ENCODE measurements at places on chromosomes 5 and 9. TPM values are rescaled to one million over a fixed set of nuclear protein-coding genes. Genes with fewer than 3 reads are reported as not detected.

C8G gene
- 36.0 TPM for polyA plus RNA-seq

SGCD gene
- polyA plus RNA-seq: 9.0 TPM

IL33 gene
- polyA plus RNA-seq: 16.4 TPM

FABP6 gene
- 9.1 TPM for polyA plus RNA-seq

TSSK1B gene
- not detected for polyA plus RNA-seq

NEUROG1 gene
- not detected for polyA plus RNA-seq

DYNC2I2 gene
- polyA plus RNA-seq: 39.8 TPM

FOXD4L4 gene
- polyA plus RNA-seq: 0.03 TPM

NR4A3 gene
- polyA plus RNA-seq: 1.4 TPM

ACSL6 gene
- polyA plus RNA-seq: 2.9 TPM

FBXW11 gene
- 40.8 TPM for polyA plus RNA-seq

- no peak for DNase-seq
Measured at GRCh38 chr9:89495824-89496560, 1.9 kb downstream of the SEMA4D start.

DNA sequence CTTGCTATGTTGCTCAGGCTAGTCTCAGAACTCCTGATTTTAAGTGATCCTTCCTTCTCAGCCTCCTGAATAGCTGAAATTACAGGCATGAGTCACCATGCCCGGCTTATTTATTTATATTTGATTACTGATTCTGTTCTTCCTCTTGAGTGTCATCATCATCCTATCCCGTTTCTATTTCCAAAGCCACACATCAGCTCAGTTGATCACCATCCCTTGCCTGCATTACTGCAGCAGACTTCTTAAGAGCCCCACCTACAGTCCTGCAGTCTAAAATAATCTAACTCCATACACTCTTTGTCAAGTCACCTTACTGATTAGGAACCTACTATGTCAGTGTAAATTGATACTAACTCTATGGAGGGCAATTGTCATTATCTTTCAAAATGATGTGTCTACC is 138.9 kb upstream of the RAI14 start:
- no peak for DNase-seq

DNA sequence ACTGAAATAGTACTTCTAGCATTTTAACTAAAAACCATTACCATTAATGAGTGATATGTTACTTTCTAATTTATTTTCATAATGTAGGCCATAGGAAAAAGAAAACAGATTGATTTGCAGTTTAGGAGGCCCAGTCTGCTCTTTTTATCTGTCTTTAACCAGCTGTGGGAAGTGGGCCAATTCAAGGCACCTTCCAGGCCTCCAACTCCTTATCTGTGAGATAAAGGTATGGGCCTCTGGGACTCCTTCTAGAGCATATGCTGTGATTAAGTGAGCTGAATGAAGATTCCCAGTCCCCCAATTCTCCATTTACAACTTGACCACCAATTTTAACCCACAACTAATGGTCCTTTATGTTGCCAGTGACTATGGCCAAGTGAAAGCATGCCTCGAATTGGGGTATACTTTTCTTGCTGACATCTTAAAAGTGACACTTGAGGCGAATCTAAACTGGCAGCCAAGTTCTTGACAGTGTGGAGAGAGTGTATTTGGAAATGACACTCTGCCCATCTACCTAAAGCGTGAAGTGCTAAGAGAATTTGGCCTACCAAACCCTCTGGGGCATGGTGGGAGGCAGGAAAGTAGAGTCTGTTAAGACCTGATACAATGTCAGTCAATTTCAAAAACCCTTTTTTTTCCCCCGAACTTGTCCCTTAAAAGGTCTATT is 88.3 kb downstream of the PIK3R1 start:
- DNase-seq: peak; percentile 33

DNA sequence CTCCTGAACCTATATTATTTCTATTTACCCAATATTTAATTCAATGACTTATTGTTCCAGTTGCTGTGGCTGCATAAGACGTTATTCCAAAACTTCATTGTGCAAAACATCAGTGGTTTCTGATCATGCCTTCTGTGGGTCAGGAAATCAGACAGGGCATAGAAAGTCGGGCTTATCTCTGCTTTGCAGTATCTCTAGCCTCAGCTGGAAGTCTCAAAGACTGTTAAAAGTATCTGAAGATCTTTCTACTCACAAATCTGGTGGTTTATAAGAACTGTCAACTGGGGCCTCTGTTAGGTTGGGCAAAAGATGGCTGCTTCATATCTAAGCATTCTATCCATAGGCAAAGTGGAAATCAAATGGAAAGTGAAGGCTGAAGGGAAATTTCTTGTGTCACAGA is 687.7 kb upstream of the ARRDC3 start:
- no peak for DNase-seq

GRCh38 chr9:99818500-99818899 is 3.2 kb upstream of the NR4A3 start:
- no peak for DNase-seq

DNA sequence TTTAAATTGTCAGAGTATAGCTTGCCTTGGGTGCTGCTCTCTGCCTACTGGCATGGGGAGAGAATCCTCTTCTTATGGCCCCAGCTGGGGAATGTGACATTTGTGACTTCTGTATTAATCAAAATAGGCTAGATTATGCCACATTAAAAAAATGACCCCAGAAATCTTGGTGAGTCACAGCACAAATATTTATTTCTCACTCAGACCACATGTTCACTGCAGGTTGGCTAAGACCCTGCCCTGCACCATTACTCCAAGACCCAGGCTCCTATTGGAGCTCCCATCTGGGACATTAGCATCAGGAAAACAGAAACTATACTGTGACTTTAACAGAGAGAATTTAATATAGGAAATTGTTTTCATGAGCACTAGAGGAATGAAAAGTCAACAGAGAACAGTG is 16.6 kb upstream of the WHRN start:
- no peak for DNase-seq

- DNase-seq: peak; percentile 73
Measured at GRCh38 chr5:179836225-179837019, 15.7 kb downstream of the SQSTM1 start.

- DNase-seq: no peak
Measured at GRCh38 chr9:133035669-133036068, 4.9 kb downstream of the GTF3C5 start.

DNA sequence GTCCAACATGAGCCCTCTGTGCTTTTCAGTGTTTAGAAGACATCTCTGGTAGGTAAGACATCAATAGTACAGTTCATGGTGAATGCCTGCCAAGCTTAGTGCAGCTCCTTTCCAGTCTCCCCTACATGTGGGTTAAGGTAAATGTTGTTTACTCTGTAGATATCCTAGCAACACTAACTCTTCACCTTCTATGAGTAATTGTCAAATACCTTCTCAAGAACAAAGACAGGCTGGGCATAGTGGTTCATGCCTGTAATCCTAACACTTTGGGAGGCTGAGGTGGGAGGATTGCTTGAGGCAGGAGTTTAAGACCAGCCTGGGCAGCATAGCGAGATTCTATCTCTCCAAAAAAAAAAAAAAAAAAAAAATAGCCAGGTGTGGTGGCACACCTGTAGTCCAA is 18.7 kb upstream of the RASGRF2 start:
- no peak for DNase-seq

DNA sequence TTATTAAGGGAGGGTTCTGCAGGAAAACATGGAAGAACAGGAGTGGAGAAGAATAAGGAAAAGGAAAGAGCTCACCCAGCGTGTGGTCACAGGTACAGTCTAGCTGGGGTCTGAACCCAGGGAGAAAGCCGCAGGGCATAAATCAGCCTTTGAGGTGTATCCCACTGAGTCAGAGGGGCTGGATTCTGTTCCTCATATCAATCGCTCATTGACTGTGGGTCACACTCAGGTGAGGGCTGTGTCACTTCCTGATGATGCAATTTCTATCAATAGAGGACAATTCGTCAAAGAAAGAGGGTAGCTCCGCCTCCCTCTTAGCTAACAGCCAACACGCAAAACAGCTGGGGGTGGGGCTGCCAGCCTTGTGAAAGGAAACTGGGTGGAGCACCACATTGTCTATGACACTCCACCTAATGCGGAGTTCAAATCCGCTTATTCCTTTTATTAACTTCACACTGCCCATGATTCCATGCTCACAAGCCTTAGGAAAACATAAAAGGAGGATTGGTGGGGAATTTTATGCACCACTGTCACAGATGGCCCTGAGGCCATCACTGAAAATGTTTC is 176.2 kb downstream of the ICE1 start:
- no peak for DNase-seq

DNA sequence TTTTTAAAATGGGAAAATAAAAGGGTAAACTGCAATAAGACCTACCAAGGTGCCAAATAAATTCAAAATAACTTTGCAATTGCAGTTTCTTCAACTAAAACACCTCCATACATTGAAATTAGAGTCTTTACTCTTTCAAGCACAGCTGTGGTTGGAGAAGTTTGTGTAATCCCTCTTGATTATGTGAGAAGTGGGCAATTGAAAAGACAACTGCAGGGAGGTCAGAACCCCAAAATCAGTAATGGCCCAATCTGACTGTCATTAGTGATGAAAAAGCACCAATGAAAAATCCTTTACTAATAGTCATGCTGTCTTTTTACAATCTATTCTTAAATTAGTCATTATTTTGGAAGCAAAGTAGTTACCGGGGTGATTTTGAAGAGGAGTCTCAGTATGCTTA is 116.7 kb upstream of the RGMB start:
- no peak for DNase-seq

DNA sequence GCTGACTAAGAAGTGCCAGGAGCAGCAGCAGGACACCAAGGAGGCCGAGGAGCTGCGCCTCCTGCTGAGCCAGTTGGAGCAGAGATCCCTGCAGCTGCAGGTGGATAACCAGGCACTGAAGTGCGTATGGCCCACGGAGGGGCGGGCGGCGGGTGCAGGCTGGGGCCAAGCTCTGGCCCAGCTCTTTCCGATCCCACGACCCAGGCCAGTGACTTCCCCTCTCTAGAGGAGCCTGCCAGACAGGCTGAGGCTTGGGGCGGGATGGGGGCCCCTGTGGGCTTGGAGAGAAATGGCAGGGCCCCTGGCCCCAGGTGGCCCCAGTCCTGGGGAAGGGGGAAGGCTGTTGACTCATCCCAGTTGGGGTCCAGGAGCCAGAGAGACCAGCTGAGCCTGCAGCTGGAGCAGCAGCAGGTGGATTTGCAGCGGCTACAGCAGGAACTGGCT is 3.6 kb downstream of the PTRH1 start:
- DNase-seq: no peak

DNA sequence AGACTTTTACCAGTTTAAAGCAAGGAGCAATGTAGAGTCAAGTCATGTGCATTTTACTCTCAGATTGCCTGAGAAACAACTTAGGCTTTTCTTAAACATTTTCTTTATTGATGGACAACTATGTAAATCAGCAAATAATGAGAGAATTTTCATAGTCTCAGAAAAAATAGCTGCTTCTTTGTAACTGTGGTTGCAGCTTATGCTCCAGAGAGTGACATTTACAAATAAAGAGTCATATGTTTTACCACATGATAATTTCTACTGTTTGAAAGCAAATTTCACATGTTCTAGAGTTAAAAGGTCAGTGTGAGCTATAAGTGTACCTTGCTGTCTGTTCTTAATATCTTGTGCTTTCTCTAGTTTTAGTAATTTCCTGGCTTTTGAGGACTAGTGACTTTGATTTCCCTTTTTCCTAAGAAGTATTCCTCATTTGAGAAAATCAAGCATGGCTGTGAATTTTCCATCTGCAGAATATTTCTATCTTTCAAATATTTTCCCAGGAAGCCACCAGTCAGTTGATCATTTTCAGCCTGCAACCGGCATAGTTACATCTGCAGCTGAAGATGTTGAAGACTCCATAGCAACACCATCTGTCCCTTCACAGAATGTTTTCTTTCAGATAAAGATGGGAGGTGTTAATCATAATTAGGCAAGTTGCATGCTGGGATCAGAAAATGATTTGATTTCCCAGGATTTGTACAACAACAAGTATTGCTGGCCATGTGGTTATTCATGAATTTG is 229.9 kb downstream of the SGCD start:
- no peak for DNase-seq

DNA sequence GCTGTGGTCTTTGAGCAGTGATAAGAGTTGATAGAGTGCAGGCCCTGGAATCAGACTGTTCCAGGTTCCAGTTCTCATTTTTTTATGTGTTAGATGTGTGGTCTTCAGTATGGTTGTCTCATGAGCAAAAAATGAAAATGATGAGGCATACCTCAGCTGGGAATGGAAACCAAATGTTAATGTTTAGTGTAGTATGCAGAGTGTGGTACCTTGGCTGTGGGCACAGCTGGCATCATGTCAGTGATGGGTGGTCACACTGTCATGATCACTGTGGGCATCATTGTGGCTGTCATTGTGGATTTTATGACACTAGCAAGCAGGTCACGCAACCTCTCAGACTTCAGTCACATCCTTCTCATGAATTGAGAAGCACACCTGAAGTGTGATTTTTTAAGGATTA is 6.4 kb downstream of the ABLIM3 start:
- no peak for DNase-seq

GRCh38 chr9:114602620-114603019 is 8.5 kb upstream of the TMEM268 start:
- no peak for DNase-seq

DNA sequence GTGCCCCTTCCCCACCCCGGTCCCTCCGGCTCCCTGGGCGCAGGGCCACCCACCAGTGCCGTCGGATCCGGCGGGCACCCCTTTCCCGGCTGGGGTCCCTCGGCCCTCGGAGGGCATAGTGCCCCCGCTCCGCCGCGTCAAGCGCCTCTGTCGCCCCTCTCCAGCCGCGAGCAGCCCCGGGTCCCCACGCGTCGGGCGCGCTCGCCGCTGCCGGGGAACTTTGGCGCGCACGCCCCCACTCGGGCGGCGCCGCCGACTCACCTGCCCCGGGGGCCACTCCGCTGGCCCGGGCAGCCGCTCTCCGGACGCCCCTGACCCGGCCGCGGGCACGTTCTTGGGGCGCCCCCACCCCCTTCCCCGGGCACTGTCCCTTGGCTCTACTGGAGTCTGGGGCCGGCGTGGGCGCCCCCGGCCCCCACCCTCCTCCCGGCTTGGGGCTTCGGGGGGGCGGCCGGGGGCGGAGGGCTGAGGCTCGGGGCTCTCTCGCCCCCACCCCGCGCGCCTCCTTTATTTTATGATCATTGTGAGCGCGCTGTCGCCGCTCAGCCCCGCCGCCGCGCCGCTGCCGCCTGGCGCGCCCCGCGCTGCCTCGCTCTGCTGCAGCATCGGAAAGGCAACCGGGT is 1.1 kb upstream of the FAM78A start:
- no peak for DNase-seq

GRCh38 chr9:87862536-87863268 is 20.0 kb upstream of the SPATA31E1 start:
- no peak for DNase-seq

Measured in large intestine (tissue), 12 donors.